ENCODE measurements at places on chromosomes 7 and 10. TPM values are rescaled to one million over a fixed set of nuclear protein-coding genes. Genes with fewer than 3 reads are reported as not detected.
A peak's percentile ranks its signal among the peaks of the same experiment; 100 is the strongest.

- no peaks in the 10 kb centered on the region for H3K4me1 ChIP-seq
- no peak overlapping the region for H3K4me3 ChIP-seq
- peaks cover 5% of the 10 kb centered on the region for H3K27me3 ChIP-seq
Measured at GRCh38 chr7:140631602-140632001, 9.0 kb downstream of the DENND2A start.

GRCh38 chr10:29191674-29192073 lies 97.2 kb upstream of the LYZL1 start:
- DNase-seq = no peak
- H3K36me3 ChIP-seq = no peaks in the 10 kb centered on the region
- H3K27ac ChIP-seq = no peak overlapping the region
- H3K4me3 ChIP-seq = no peak overlapping the region
- H3K4me1 ChIP-seq = no peaks in the 10 kb centered on the region

- H3K27me3 ChIP-seq = no peaks in the 10 kb centered on the region
- H3K4me3 ChIP-seq = no peak overlapping the region
- H3K27ac ChIP-seq = no peak overlapping the region
- DNase-seq = no peak
Measured at GRCh38 chr10:113151190-113151666, 201.2 kb downstream of the TCF7L2 start.

- peaks cover 44% of the 10 kb centered on the region for H3K36me3 ChIP-seq
- no peaks in the 10 kb centered on the region for H3K27me3 ChIP-seq
- no peak for DNase-seq
- H3K4me1 ChIP-seq = peaks cover 47% of the 10 kb centered on the region
- H3K27ac ChIP-seq = peak overlapping the region; percentile 51
Measured at GRCh38 chr10:5895804-5896203, 5.8 kb downstream of the FBH1 start.

- no peaks in the 10 kb centered on the region for H3K4me1 ChIP-seq
- no peaks in the 10 kb centered on the region for H3K36me3 ChIP-seq
- H3K27ac ChIP-seq = no peak overlapping the region
- no peak for DNase-seq
- H3K4me3 ChIP-seq = no peak overlapping the region
Measured at GRCh38 chr7:107976620-107977019, 26.3 kb downstream of the LAMB1 start.

DNA sequence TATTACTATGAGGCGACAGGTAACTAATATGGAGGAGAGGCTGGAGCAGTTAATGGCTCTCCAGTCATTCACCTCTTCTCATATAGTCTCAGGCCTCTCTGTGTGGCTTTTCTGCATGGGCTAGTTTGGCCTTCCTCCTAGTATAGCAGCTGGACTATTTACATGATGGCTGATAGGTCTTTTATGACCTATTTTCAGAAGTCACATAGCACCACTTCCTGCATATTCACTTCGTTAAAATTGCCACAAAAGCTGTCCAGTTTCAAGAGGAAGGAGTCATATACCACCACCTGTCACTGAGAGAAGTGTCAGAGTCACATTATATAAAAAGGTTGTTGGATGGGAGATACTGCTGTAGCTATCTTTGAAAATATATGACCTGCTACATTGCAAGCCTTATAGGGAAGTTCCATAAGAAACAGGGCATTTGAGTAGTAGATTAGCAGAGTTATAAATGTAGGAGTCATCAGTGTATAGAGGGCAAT lies 8.0 kb upstream of the DMTF1 start:
- no peak overlapping the region for H3K27ac ChIP-seq
- H3K4me3 ChIP-seq = no peak overlapping the region
- peaks cover 12% of the 10 kb centered on the region for H3K4me1 ChIP-seq
- H3K36me3 ChIP-seq = no peaks in the 10 kb centered on the region

GRCh38 chr10:74186678-74187077 lies 35.7 kb downstream of the ADK start:
- no peaks in the 10 kb centered on the region for H3K27me3 ChIP-seq
- peaks cover 4% of the 10 kb centered on the region for H3K36me3 ChIP-seq
- DNase-seq = no peak
- H3K27ac ChIP-seq = no peak overlapping the region
- H3K4me3 ChIP-seq = no peak overlapping the region

DNA sequence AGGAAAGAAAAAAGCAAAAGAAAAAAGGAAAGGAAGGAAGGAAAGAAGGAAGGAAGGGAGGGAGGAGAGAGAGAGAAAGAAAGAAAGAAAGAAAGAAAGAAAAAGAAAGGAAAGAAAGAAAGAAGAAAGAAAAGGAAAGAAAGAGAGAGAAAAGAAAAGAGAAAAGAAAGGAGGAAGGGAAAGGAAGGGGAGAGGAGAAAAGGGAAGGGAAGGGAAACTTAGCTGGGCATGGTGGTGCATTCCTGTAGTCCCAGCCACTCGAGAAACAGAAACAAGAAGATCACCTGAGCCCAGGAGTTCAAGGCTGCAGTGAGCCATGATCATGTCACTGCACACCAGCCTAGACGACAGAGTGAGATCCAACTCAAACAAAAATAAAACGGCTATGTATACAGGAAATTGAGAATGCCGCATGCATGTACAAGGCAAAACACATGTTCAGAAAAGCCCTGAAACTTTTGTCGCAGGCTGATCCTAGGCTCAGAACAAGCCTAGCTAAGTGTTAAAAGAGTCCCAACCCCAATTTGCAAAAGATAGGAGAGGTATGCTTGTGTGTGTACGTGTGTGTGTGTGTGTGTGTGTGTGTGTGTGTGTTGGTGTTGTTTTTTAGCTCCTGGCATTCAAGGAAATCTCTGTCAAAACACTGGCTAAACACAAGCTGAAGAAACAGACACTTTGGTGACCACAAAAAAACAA lies 6.6 kb upstream of the NPC1L1 start:
- no peak for DNase-seq
- H3K27me3 ChIP-seq = peaks cover 21% of the 10 kb centered on the region
- H3K4me3 ChIP-seq = no peak overlapping the region
- H3K4me1 ChIP-seq = peaks cover 3% of the 10 kb centered on the region

DNA sequence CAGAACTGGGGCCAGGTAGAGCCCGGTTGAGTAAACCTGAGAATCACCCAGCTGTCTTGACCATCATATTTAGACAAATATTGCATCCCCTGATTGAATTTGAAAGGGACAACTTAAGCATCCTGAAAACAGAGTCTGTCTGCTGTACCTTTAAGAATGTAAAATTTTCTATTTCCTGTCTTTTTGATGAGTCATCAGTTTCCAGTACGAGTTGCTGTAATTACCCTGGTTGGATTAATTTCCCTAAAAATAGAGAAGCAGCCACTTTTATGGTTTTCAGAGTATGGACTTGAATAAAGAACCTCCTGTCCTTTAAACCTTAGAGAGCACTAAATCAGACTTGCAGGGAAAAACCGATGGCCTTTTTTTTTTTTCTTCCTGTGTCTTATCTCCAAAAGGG lies 164.6 kb upstream of the SH2B2 start:
- no peak for DNase-seq
- peaks cover 13% of the 10 kb centered on the region for H3K4me1 ChIP-seq
- H3K27me3 ChIP-seq = no peaks in the 10 kb centered on the region
- peak overlapping the region; percentile 76 for H3K27ac ChIP-seq
- H3K36me3 ChIP-seq = no peaks in the 10 kb centered on the region

DNA sequence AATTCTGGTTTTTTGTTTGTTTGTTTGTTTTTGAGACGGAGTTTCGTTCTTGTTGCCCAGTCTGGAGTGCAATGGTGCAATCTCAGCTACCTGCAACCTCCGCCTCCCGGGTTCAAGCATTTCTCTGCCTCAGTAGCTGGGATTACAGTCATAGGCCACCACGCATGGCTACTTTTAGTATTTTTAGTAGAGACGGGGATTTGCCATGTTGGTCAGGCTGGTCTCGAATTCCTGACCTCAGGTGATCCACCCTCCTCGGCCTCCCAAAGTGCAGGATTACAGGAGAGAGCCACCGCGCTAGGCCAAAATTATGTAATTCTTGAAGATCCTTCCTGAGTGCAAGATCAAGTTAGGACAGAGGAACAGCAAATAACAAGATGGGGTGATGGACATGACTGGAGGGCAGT lies 719 bp downstream of the ZNF33B start:
- H3K36me3 ChIP-seq = peaks cover 41% of the 10 kb centered on the region
- DNase-seq = no peak
- H3K4me1 ChIP-seq = peaks cover 42% of the 10 kb centered on the region

GRCh38 chr10:32911285-32912016 lies 46.6 kb downstream of the ITGB1 start:
- peaks cover 47% of the 10 kb centered on the region for H3K36me3 ChIP-seq
- H3K4me3 ChIP-seq = no peak overlapping the region
- H3K4me1 ChIP-seq = no peaks in the 10 kb centered on the region
- no peak overlapping the region for H3K27ac ChIP-seq
- no peak for DNase-seq
- no peaks in the 10 kb centered on the region for H3K27me3 ChIP-seq

DNA sequence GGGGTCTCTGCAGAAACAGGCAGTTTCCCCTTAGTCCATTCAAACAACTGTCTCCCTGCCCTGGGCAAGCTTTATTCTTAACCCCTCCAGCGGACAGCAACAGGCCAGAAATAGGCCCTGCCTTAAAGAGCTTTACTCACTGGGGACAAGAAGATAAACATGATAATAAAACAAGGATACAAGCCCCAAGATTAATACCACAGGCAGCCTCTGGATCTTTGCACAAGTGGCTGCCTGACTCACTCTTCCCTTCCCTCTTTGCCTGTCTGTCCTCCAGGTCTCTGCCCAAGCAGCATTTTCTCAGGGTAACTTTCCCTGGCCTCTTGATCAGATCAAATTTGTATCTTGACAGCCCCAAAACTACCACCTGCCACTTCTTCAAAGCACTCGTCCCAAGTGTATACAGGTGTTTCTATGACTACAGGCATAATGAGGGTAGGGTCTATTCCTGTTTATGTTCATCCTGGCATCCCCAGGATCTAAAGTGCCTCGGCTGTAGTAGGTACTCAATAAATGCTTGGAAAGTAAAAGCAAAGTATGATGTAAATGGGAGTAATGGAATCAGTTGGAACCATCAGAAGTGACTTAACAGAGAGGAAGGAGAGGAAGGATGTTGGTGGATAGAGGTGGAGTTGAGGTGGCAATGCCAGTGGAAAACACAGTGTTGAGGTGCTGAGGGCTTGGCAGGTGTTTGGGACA lies 7.0 kb upstream of the CAMK2G start:
- DNase-seq = no peak
- H3K4me3 ChIP-seq = no peak overlapping the region
- H3K36me3 ChIP-seq = no peaks in the 10 kb centered on the region
- H3K4me1 ChIP-seq = peaks cover 44% of the 10 kb centered on the region
- H3K27ac ChIP-seq = no peak overlapping the region

DNA sequence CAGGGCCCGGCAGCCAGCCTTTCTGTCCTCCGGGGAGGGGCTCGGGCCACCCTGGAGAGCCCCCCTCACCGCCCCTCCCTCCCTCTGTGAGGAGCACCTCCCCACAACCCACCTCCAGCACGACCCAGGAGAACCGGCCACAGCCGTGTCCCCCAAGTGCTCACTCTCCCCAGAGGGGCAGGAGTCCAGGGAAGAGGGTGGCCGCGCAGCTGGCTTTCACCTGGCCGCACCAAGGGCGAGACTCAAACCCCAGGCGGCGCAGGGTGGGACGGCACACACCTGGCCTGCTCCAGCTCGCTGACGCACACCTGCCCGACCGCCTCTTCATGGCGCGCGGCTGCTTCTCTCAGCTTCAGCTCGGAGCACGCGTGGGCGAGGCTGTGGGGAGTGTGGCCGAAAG lies 73.4 kb downstream of the CFAP46 start:
- H3K27me3 ChIP-seq = peaks cover 6% of the 10 kb centered on the region
- no peak overlapping the region for H3K27ac ChIP-seq

- peaks cover 33% of the 10 kb centered on the region for H3K4me1 ChIP-seq
- peaks cover 12% of the 10 kb centered on the region for H3K27me3 ChIP-seq
- no peak for DNase-seq
- H3K36me3 ChIP-seq = peaks cover 6% of the 10 kb centered on the region
Measured at GRCh38 chr10:87504307-87504639, 420 bp upstream of the MINPP1 start.

DNA sequence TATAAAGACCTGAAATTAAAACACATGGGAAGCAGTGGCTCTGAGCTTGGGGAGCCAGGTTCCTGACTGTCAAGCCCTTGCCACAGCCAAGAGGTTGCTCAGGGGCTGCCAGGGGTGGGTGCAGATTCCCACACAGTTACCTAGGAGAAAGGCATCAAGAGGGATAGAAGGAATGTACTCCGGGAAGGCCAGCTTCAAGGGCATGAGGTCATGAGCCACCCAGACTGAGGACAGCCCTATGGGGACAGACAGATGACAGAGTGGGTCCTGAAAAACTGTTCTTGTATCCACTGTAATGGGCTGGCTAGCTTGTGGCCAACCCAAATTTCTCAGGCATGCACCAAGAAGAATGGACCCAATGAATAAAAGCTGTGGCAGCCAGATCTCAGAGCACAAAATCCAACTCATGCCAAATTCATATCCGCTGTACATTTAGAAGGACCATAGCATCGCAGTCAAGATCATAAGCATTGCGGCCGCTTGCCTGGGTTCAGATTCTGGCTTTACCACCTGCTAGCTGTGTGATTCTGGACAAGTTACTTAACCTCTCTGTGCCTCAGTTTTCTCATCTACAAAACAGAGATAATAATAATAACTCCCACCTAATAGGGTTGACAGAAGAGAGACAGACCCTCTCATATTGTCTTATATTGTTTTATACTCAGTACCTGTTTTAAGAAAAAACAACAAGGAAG lies 44.9 kb upstream of the KCNMA1 start:
- no peaks in the 10 kb centered on the region for H3K4me1 ChIP-seq
- no peaks in the 10 kb centered on the region for H3K36me3 ChIP-seq
- DNase-seq = no peak
- no peak overlapping the region for H3K27ac ChIP-seq
- H3K27me3 ChIP-seq = peaks cover 16% of the 10 kb centered on the region
- no peak overlapping the region for H3K4me3 ChIP-seq

DNA sequence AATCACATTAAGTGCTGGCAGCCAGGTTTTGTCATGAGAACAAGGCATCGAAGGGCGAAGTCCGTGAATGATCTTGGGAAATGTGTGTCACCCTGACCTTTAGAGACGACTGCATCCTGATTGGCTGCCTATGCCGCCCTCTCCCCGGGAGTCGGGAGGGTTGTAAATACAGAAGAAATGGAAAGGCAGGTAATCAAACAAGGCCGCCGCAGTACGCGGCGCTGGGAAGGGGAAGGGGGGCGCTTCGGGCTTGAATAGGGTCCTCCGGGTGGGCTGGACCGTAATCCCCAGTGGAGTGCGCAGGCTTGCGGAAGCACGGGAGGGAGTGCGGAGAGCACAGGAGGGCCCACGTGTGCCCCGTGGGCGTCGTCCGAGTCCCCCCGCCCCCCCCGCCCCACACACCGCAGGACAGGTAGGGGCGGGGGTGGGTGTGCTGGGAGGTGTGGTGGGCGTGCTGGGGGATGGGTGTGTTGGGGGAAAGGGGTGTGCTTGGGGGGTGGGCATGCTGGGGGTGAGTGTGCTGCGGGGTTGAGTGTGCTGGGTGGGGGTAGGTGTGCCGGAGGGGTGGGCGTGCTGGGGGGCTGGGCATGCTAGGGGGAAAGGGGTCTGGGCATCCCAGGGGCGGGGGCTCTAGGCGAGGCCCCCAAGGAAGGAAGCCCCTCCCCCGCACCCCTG lies 169.4 kb downstream of the ARHGAP12 start:
- no peaks in the 10 kb centered on the region for H3K36me3 ChIP-seq
- H3K27me3 ChIP-seq = no peaks in the 10 kb centered on the region
- peaks cover 15% of the 10 kb centered on the region for H3K4me1 ChIP-seq
- peak; percentile 45 for DNase-seq
- peak overlapping the region; percentile 86 for H3K27ac ChIP-seq
- peak overlapping the region; percentile 85 for H3K4me3 ChIP-seq

The MRC1 gene
- not detected for total RNA-seq

The NACAD gene
- 0.16 TPM for total RNA-seq

The CARD11 gene
- total RNA-seq = 178 TPM

The ARHGAP22 gene
- not detected for total RNA-seq

The ANXA11 gene
- 249 TPM for total RNA-seq

The ADIRF gene
- total RNA-seq = not detected

The PRLHR gene
- not detected for total RNA-seq

The PAPOLB gene
- total RNA-seq = not detected

The VPS37D gene
- 0.26 TPM for total RNA-seq

The SPRN gene
- not detected for total RNA-seq
